ENCODE measurements at places on chromosomes 1 and 21.
A peak's percentile ranks its signal among the peaks of the same experiment; 100 is the strongest.

- DNase-seq, result no peak
Measured at GRCh38 chr21:33647587-33647986, 5.3 kb downstream of the ITSN1 start.

GRCh38 chr1:150385537-150386445, 21.8 kb downstream of the RPRD2 start:
- no peak for DNase-seq

DNA sequence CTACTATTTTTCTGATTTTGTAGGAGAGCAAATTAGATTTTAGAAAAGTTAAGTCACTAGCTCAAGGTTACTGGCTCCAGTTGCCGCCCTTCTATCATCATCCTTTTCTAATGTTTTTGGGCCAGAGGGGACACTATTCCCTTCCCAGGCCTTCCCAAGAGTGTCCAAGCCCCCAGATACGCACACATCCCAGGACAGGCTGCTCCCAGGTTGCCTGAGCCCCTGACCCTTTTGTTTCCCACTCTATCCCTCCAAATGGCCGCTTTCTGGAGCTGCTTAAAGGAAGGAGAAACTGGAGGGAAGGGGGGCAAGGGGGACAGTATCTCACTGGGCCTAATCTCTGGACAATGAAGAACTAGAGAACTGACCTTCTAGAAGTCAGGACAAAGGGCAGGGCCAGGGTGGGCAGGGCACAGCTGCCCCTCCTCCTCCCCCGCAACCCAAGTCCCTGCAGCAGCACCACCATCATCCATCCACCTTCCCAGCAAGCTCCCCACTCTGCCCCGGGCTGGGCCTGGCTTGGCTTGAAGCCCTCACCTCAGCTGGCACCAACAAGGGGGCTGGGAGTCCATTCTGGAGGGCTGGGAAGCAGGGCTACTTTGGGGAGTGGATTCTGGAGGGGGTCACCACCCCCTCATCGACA, 1.1 kb upstream of the MAP7D1 start:
- DNase-seq, result no peak

DNA sequence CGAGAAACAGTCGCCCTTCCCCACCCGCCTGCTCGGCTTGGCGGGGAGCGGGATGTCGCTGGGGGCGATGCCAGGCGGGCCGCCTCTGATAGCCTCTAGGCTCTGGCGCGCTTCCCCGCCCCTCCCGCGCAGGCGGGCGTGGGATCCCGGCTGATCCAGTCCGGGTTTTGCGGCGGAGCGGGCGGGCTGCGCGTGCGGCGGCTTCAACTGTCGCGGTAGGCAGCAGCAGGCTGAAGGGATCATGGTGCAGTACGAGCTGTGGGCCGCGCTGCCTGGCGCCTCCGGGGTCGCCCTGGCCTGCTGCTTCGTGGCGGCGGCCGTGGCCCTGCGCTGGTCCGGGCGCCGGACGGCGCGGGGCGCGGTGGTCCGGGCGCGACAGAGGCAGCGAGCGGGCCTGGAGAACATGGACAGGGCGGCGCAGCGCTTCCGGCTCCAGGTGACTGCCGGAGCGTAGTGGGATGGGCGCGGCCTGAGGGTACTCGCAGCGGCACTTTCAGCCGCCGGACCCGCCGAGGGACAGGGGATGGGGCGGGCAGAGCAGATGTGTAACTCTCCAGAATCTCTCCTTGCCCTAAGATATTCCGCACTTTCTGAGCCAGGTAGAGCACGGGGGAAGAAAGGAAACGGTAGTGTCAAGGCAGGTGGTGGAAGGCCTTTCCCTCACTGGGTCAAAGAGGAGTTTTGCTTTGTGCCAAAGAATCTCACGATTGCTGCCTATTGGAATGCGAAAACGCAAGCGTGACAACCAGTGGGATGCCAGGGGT, at the start of gene FAAH:
FAAH (plus strand) TSS at position 210 of the 764 bp plus-strand sequence; CDS start at position 242, 32 bp downstream.
- no peak for DNase-seq

GRCh38 chr1:198162091-198162767, 5.4 kb downstream of the NEK7 start:
- no peak for DNase-seq

GRCh38 chr1:236992449-236992848, 11.8 kb downstream of the MT1HL1 start:
- no peak for DNase-seq

- no peak for DNase-seq
Measured at GRCh38 chr1:9361630-9362260, 69.1 kb downstream of the SPSB1 start.

GRCh38 chr1:50522691-50523342, 99.6 kb upstream of the DMRTA2 start:
- DNase-seq, result no peak

GRCh38 chr21:41170442-41170841, 2.5 kb downstream of the BACE2 start:
- no peak for DNase-seq

DNA sequence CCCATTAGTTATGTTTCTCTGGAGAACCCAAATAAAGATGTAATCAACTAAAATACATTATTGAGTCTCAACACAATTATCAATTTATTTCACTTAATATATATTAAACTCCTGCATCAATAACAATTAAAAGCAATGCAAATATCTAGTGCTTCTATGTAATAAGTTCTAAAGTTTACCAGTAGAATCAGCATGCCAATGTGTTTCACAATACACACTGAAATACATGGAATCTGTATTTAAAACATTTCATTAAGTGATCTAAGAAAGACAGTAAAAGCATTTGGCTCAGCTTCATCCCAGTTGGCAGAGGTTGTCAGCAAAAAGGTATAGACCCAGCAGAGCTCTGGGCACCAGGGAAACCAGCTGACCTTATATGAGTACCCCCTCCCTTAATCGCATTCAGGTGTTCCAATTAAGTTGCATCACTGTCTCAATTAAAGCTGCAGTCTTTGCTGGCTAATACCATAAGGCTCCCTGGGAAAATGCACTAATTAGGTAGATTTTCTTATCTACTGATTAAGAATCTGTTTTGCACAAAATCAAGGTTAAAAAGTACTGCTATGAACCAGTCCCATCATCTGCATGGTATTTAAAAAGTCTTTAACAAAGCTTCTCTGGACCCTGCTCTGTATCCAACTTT, 63.1 kb downstream of the NIBAN1 start:
- DNase-seq, result no peak

DNA sequence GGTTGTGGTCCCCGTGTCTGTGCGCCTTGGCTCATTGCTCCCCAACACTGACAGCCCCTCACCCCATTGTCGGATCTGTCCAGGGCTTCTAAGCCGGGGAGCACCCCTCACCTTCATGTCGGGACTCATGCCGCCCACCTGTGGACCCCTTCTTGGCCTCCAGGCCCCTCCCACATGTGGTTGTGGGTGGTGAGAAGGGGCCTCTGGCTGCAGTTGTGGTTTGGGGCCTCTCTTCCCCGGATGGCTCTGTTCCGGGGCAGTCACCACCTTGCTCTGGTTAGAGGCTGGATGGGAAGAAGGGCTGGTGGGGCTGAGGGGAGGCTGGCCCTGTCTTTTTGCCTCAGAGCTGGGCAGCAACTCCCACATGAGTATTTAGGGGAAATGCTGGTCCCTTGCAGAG, 158.6 kb upstream of the C1orf174 start:
- no peak for DNase-seq

- DNase-seq, result no peak
Measured at GRCh38 chr1:226604560-226605317, 56.2 kb downstream of the STUM start.

GRCh38 chr1:154970631-154971340, at the start of gene SHC1:
TSS of gene SHC1 (minus strand) at chr1:154970747. CDS start at chr1:154970526, 221 bp downstream.
- DNase-seq, result peak; percentile 72

GRCh38 chr1:2104621-2105427, 54.6 kb downstream of the PRKCZ start:
- DNase-seq, result no peak

GRCh38 chr1:26541816-26542711, 12.5 kb downstream of the RPS6KA1 start:
- no peak for DNase-seq

GRCh38 chr1:8311068-8311718, 6.7 kb upstream of the SLC45A1 start:
- no peak for DNase-seq

DNA sequence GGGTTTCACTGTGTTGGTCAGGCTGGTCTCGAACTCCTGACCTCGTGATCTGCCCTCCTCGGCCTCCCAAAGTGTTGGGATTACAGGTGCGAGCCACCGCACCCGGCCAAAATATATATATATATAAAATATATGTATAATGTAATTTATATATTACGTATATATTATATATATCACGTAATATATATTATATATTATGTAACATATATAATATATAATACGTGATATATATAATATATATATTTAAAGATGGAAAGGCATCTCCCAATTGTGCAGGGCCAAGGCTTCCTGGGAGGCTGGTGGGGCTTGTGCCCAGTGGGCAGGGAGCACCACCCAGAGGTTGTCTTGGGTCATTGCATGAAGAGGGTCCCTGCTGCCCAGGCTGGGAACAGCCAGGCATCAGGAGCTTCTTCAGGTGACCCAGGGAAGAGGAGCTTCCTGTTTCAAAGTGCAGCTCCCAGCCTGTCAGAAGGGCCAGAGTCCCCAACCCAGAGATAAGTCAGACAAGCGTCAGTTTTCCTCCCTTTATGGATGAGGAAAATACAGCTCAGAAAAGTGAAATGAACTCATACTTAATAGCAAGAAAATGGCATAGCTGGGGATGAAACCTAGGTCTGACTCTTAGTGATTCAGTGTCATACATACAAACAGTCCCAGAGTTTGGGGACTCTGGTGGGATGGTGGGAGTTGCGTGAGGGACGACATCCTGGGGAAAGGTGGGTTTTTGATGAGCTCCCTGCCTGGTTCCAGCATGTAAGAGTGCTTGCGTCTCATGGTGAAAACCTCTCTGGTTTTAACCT, 12.0 kb downstream of the UBE2Q1 start:
- DNase-seq, result peak; percentile 63

DNA sequence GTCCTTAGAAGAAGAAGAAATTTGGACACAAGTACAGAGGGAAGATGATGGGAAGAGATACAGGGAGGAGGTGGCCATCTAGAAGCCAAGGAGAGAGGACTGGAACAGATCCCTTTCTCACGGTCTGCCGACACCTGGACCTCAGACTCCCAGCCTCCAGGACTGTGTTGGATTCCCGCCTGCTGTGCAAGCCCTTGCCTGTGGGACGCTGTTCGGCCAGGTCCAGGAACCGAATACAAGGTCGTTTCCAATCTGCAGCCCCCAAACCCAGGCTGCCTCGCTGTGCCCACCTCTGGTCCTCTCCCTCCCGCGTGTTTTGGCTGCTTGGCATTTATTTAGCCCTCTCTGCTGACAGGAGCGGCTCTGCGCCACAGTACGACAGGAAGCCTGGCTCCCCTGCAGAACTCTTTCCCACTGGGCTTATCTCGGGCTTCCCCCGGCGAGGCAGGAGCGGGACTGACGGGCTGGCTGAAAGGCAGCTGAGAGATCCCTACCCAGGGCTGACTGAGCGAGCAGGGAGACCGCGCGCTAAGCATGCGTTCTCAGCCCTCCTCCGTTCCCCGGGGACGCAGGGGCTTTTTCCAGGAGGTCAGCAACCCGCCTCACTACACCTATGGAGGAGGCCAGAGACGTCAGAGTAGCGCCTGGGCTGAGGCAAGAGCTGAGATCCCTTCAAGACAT, 238.4 kb downstream of the TNR start:
- DNase-seq, result no peak

GRCh38 chr1:118246646-118247045, 61.6 kb upstream of the SPAG17 start:
- DNase-seq, result no peak

DNA sequence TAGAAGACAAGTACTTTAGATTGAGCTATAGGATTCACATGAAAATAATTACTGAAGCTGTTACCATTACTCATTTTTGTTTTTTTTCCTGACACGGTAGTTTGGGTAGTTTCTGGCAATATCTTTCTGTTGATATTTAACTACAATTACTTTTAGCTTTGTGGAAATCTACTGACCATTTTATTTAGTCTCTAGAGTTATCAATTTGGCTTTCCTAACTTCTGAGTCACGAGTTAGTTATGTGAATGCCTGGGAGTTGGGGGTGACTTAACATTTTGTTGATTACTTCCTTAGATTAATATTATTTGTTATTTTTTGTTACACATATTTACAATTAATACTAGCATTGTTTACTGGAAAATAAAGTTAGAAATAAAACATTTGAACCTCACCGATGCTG, 160.6 kb downstream of the HMCN1 start:
- DNase-seq, result no peak

GRCh38 chr1:7667625-7668218, 103.4 kb upstream of the VAMP3 start:
- peak; percentile 80 for DNase-seq

DNA sequence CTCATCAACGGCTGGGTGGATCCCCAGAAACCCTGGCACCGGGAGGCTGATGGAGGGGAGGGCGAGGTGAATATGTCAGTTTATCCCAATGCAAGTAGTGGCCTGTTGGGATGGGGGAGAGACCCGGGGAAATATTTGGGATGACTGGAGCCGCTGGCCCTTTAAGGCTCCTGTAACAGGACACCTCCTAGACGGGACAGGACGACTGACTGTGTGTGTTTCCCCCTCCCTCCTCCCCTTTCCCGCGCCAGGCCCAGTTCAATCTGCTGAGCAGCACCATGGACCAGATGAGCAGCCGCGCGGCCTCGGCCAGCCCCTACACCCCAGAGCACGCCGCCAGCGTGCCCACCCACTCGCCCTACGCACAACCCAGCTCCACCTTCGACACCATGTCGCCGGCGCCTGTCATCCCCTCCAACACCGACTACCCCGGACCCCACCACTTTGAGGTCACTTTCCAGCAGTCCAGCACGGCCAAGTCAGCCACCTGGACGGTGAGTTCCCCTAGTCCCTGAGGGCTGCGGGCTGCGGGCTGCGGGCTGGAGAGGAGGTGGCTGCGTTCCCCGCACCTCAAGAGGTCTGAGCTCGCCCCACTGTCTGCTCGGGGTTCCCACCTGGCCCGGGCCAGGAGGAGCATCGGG, 44.8 kb upstream of the CCDC27 start:
- no peak for DNase-seq

- no peak for DNase-seq
Measured at GRCh38 chr1:91833946-91834345, 52.0 kb downstream of the TGFBR3 start.

- no peak for DNase-seq
Measured at GRCh38 chr1:42163536-42164503, 725 bp downstream of the GUCA2A start.

- DNase-seq, result no peak
Measured at GRCh38 chr1:30532621-30533020, 190.8 kb downstream of the MATN1 start.

DNA sequence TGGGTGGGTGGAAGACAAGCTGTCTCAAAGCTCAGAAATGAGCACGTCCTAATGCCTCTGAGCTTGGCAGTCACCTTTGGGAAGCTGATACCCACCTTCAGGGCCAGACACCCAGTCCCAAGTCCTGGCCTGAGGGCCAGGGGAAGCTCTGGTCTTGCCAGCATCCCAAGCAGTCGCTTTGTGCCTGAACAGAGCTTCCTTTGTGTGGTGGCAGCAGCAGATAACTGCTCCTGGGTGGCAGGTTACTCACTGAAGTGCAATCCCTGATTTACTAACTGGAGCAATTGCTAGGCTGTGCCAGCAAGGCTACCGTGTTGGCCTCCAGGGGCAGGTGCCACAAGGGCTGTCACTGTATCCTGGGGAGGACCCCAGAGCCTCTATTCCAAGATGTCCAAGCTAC, 40.4 kb upstream of the GRHL3 start:
- no peak for DNase-seq

- peak; percentile 56 for DNase-seq
Measured at GRCh38 chr1:84781946-84782771, 91.9 kb upstream of the SSX2IP start.

Measured in NCI-H1436 (cell line).